T-cell (primary cell): ENCODE measurements at places on chromosomes 4 and X. TPM values are rescaled to one million over a fixed set of nuclear protein-coding genes. Genes with fewer than 3 reads are reported as not detected.

NXF2B gene
- not detected for total RNA-seq

NUP62CL gene
- total RNA-seq = 0.26 TPM

RS1 gene
- total RNA-seq = not detected

LRP2BP gene
- total RNA-seq = 2.9 TPM

CXCL11 gene
- not detected for total RNA-seq

KLHL5 gene
- 18.6 TPM for total RNA-seq

XAGE1A gene
- not detected for total RNA-seq

FGA gene
- total RNA-seq = 6.9 TPM
